ENCODE measurements at places on chromosomes 11 and 22.
A peak's percentile ranks its signal among the peaks of the same experiment; 100 is the strongest.

- DNase-seq: no peak
These were observed 20.3 kb downstream of the FAM118B start for GRCh38 chr11:126231725-126232459.

DNA sequence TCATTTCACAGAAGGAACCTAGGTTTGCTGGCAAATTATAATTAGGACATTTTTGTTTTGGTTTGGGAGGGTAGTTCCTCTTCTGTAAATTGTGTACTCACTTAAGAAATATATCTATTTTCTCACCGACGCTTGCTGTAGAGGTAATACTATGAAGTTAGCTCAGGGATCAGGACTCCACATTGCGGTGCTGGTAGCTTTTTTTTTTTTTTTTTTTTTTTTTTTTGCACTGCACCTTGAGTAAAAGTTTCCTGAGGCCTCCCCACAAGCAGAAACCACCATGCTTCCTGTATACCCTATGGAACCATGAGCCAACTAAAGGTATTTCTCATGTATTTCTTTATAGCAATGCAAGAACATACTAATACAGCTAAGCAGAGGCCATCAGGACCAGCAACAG, 14.7 kb downstream of the UBTFL1 start:
- no peak for DNase-seq

DNA sequence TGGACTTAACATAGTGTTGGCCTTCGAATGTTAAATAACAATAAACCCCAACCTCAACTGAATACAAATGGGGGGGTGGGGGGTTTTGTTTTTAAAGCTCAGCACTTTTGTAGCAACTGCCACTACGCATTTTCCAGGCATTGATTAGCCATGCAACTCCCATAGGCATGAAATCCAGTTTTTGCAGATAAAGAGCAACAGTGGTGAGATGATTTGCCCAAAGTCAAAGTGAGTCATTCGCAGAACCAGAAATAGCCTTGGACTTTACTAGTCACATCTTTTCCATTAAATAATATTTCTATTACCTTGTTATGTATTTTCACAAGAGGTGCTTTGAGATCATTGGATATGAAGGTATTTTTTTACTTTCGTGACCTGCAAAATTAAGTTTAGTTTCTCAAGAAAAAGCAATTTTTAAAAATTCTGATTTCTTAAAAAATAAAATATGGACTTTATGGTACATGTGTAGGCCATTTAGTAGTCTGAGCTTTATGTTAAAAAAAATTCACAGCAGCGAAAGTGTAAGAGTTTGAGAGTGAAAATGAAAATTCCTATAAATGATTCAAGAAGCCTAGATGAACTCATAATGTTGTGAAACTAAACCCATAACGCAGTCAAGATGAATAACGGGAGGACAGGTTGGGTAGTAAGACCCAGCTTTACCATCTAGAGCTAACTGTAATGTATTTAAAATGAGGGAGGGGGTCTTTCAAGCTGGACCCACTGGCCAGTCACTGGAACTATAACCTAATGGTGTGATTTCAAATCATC, 1.9 kb upstream of the PHF21A start:
- no peak for DNase-seq

GRCh38 chr11:61102667-61103571, 630 bp downstream of the CD5 start:
- DNase-seq: no peak

GRCh38 chr11:63845911-63846310, 7.0 kb downstream of the MARK2 start:
- DNase-seq: no peak

GRCh38 chr22:48278620-48279460, 1516.4 kb downstream of the TBC1D22A start:
- no peak for DNase-seq

GRCh38 chr11:60680455-60681119, 18.8 kb upstream of the MS4A8 start:
- DNase-seq: no peak

DNA sequence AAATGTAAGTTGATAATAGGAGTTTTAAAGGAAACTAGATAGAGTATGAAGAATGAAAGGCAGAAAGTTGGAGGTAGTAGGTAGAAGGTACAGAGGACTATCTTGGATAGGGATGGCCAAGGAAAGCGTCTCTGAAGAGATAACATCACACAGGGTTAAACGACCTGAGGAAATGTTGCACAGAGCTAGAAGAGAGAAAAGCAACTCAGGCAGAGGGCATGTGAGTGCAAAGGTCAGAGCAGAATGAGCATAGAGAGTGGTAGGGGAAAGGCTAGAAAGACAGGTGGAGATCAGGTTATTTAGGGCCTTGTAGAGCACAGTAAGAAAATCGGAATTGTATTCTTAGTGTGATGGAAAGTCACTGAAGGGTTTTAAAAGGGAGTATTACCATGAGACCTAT, 232.0 kb downstream of the SOX6 start:
- DNase-seq: no peak

- no peak for DNase-seq
These were observed 161.5 kb downstream of the WNT11 start for GRCh38 chr11:76044750-76045320.

DNA sequence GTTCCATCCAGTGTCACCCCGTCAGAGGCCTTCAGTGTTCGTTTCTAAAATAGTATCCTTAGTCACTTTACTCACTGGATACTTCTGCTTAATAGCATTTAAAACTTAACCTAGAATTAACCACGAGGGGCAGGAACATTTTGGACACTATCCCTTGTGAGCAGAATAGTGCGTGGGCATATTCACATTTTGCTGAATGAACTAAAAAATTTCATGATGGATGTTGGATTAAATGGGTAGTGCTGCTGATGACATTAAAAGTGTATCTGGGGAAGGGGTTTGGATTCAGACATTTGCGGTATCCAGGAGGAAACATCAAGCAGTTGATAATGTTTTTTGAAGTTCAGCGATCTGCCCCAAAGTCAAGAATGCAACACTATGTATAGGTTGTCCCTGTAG, 750 bp upstream of the NAT10 start:
- no peak for DNase-seq

DNA sequence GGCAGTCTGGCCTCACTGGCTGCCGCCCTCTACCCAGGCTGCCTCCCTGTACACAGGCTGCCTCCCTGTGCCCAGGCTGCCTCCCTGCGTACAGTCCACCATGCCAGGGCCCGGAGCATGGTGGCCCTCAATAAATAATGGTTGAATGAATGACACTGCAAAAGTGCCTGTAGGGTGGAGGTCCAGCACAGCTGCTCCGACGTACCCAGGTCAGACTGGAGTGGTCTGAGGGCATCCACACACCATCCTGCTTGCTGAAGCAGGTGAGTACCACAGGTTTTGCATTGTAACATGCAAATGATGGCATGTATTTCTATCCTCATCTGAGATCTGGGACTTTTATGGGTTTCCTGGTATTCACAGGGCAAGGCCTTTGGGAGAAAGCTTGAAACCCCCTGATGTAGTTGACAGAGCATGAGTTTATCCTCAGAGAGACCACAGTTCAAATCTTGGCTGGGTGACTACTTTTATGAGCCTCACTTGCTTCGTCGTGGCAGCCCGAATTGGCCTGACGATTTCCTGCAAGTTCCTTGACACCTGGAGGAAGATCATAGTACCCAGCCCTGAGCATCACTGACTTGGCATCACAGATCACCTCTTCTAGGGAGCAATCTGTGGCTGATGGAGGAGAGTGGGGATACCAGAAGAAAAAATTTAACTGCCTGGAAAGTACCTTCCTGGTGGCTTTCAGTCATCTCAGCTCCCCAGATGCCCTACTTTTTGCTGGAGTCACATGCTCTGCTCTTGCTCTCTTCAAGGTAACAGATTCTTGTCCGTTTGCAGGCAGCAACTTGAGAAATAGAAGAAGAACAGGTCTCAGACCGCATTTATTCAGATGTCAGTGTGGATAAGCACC, 16.0 kb upstream of the CYB5R3 start:
- DNase-seq: no peak

DNA sequence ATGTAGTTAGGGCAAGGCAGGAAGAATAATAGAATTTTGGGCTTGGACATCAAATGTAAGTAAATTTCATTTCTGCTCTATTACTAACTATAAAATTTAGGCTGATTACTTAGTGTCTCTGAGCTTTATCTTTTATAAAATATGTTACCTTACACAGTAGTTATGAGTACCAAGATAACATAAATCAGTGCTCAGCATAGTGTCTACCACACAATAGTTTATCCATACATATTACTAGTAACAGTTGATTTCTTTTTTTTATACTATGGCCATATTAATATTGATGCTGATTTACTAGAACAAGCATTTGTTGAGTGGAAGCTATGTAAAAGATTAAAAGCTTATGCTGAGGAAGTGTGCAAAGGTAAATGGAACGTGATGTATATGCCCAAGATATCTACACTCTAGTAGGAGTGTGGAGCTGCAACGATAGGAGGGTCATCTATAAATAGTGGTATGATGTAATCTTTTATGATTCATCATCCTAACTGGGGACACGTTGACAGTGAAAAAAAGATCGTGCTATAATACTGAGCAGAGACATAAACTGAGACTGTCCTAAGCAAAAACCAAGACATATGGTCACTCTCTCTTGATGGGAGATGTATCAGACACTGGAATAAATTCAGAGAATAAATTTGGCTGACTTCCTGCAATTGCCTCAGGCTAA, 8.7 kb upstream of the SLC5A12 start:
- DNase-seq: peak; percentile 28

DNA sequence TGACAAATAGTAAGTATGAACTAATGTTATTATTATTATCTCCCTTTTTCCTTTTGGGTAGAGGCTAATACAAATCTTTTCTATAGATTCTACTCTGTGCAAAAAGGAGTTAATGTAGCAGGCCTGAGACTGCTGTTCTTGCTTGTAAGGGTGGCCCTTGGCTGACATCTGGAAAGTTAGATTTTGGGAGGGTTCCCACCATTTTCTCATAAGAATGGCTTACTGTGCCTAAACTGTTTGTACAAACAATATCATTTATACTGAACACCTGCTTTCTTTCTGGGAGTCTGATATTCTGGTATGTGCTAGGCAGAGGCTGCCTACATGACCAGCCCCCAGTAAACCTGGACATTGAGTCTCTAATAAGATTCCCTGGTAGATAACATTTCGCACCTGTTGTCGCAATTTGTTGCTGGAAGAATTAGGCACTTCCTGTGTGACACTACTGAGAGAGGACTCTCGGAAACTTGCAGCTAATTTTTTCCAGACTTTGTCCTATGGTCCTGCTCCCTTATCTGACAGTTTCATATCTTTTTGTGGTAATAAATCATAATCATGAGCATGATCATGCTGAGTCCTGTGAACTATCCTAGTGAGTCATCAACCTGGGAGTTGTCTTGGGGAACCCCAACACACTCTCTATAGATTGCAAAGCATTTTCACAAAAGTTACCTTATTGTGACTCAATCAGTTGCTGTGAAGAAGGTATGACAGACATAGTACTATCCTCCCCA, 257.7 kb upstream of the CCDC90B start:
- DNase-seq: no peak

- no peak for DNase-seq
These were observed 27.6 kb downstream of the USH1C start for GRCh38 chr11:17516551-17517150.

DNA sequence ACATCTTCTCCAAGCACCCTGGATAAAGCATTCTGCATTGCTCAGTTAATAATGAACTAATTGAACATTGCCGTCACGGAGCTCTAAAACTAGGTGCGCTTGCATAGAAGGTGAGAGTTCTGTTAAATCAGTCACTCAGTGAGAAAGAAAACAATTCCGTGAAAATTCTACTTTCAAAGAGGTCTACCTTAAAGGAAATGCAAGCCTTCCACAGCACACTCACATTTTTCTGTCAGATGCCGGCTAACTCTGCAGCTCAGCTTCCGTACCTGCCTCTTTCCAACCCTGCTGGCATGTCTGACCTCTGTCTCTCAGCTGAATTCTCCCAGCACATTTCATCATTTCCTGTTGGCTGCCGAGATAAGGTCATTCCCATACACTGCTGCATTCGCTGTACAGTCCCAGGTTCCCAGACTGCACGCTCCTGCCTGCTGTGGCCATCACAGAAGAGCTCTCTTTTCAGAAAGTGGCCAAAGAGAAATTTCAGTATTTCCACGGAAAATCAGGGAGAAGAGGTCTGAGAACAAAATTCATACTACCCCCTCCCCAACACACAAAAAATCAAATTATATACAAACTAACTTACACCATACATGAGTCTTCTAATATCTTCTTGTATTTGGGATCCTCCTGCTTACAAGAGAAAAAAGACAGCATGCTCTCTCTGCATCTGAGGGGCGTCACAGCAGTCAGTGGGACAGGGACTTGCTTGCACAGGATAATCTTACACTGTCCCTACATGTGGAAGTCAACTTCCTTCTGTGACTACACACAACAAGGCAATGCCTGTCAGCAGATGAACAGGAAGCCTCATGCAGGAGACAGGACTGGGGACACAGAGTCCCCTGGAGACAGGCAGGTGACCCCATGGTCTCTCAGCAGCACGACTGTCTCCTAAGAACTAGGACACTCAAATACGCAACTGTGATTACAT, 55.1 kb downstream of the PACSIN2 start:
- no peak for DNase-seq

DNA sequence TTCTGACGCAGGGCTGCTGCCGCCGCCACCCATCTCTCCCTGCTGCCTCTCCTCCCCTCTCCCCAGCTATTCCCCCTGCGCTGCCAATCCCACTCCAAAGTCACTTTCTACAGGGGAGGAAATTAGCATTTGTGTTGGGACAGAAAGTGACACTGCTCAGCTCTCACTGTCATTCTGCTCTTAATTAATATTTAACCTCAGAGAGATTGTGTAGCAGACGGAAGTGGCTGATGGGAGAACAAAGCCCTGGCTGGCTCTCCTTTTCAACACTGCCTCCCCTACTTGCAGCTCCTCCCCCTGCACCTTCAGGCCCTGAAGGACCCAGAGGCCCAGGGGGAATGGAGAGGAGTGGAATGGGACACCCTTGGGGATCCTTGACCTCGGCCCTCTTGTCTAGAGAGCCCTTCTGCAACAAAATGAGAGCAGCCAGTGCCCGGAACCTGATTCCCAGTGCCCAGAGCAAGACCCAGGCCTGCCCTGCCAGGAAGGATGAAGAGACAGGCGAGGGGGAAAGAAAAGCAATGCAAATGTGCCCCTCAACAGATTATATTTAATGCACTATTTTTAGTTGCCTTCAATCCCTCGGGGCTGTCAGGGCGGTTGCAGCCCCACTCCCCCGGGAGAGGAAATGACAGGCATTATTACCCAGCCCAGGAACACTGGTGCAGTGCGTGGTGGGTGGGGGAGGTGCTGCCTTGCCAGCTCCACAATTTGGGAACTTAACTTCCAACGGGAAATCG, 14.6 kb upstream of the NRGN start:
- DNase-seq: no peak

GRCh38 chr22:20463324-20464095, 25.9 kb upstream of the SCARF2 start:
- no peak for DNase-seq

- no peak for DNase-seq
These were observed 40.7 kb downstream of the ZNRF3 start for GRCh38 chr22:28923826-28924732.

DNA sequence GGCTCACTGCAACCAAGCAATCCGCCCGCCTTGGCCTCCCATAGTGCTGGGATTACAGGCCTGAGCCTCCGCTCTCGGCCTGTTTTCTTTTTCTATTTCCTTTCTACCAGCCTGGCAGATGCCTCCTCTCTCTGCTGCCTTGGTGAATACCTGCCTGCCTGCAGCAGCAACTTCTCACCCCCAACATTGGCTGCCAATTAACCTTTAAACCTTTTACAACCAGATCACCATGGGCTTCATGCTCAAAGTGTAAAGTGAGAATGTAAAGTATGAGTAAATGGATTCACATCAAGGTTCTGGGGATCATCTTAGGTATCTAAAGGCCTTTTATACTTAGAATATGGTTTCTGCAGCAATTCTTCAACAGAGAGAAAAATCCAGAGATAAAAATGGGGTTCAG, 13.0 kb upstream of the FCHSD2 start:
- no peak for DNase-seq

GRCh38 chr22:27300536-27301285, 500.8 kb downstream of the MN1 start:
- no peak for DNase-seq

Data from AG08395 (cell line).